ENCODE measurements at places on chromosomes 3 and 15. TPM values are rescaled to one million over a fixed set of nuclear protein-coding genes. Genes with fewer than 3 reads are reported as not detected.

DNA sequence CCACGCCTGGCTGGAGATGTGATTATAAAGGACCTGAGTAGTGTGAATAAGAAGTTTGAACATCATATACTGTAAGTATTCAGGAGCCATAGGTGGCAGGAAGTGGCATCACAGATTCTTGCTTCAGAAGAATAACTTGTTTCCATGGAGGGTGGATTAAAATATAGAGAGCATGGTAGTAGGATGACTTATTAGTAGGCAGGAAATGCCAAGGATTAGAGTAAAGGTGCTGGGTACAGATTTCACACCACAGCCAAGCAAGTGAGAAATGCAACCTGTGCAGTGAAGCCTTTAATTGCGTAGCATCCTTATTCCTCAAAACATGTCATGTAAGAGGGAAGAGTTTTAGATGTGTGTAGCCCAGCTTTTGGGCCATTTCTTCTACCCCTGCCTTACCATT lies 30.8 kb downstream of the IFT122 start:
- DNase-seq, result no peak
- peaks cover 2% of the 10 kb centered on the region for H3K4me1 ChIP-seq
- H3K36me3 ChIP-seq, result no peaks in the 10 kb centered on the region
- H3K27me3 ChIP-seq, result no peaks in the 10 kb centered on the region
- no peak overlapping the region for H3K4me3 ChIP-seq

DNA sequence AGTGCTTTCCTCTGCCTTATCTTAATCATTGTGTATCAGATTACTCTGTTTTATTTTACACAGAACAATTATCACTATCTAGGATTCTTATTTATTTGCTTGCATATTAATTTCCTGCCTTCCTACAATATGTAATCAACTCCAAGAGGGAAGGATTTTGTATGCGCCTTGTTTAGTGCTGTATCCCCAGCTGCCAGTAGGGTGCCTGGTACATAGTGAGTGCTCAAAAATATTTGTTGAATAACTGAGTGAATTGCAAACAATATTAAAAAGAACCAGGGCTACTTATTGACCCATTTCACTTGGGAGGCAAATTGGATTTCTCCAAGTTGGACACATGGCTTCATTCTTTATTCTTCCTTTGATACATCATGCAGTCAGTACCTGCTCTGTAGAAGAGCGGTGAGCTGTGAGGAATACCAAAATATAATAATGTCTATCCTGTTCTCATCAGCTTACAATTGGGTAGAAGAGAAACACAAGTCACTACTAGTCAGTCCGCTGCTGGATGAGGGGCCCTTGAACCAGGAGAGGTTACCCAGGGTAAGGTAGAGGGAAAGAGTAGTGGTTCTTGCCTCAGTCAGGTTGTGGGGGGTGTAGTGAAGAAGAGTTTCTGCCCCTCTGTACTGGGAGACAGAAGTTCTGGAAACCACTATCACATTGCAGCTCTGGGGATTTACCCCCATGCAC lies 233.9 kb upstream of the ZBTB20 start:
- H3K27ac ChIP-seq, result no peak overlapping the region
- no peak for DNase-seq
- H3K4me3 ChIP-seq, result no peak overlapping the region
- H3K27me3 ChIP-seq, result no peaks in the 10 kb centered on the region
- no peaks in the 10 kb centered on the region for H3K36me3 ChIP-seq
- peaks cover 2% of the 10 kb centered on the region for H3K4me1 ChIP-seq

DNA sequence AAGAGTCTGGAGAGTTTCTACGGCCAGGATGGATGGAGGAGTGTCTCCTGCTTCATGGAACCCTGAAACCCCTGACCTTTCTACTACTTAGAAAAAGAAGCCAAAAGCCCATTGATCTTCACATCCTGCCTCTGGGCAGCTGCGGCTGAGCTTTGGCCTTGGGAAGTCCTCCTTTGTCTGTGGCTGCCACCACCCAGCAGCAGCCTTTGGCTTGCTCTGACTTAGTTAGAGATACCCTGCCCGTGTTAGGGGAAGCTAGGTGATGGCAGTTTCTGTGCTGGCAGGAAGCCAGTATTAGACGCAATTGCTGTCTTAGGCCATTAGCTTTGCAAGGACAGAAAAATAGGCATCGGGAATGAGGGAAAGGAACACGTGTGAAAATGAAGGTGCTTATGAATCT lies 18.8 kb downstream of the APH1B start:
- no peaks in the 10 kb centered on the region for H3K36me3 ChIP-seq
- no peaks in the 10 kb centered on the region for H3K4me1 ChIP-seq
- H3K27me3 ChIP-seq, result no peaks in the 10 kb centered on the region
- H3K4me3 ChIP-seq, result no peak overlapping the region

DNA sequence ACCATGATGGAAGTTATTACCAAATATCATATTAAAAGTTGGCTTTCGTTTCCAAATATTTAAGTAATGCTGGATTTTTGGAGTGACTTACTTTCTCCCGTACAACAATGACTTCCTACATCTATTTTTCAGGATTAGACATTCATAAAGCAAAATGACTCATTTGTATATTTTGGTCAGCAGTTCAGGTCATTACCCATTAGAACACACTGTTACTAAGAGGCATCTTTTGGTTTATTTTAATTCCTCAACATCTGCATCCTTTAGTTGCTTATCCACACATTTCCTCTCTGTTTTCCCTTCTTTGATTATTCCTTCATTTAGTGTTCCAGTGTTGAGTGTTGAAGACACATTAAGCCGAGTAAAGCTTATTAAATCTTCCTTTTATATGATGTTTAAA lies 348.2 kb downstream of the NAALADL2 start:
- DNase-seq, result no peak
- H3K36me3 ChIP-seq, result no peaks in the 10 kb centered on the region
- H3K4me1 ChIP-seq, result no peaks in the 10 kb centered on the region

DNA sequence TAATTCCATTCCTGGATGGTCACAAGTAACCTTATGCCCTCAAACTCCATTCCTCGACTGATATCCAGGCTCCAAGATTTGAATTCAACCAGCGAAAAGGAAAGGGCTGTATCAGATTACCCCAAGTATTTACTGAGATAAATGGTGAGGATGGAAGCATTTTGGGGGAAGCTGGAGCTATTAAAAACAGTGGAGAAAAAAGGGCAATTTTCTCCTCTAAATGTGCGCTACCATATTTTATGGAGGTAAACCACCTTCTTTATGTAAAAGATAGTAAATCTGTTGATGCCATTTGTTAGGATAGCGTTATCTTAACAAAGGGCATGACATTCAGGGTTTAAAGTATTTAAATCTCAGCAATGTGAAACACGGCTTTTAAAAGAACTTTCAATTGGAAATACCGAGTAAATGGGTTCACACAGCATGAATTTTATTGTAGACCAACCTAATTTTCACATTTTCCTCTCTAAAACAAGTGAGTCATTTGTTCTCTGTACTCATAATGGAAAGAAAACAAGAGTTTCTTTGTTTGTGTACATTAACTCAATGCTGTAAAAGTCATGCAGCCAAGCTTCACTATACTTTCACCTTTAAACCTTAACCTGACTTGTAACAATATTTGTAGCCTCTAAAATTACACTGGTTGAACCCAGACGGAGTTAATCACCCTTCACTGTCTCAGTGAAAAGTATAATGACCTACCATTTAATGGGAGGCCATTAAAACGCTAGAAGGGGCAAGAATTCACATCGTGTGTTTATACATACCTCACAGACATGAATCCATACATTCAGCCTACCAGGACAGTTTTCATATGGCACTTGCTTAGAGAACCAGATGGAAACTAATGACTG lies 773.4 kb downstream of the ROBO1 start:
- H3K4me1 ChIP-seq, result no peaks in the 10 kb centered on the region
- no peaks in the 10 kb centered on the region for H3K27me3 ChIP-seq
- H3K27ac ChIP-seq, result no peak overlapping the region
- no peaks in the 10 kb centered on the region for H3K36me3 ChIP-seq
- no peak overlapping the region for H3K4me3 ChIP-seq
- no peak for DNase-seq

CFAP100 gene
- total RNA-seq, result 1.6 TPM

DNA sequence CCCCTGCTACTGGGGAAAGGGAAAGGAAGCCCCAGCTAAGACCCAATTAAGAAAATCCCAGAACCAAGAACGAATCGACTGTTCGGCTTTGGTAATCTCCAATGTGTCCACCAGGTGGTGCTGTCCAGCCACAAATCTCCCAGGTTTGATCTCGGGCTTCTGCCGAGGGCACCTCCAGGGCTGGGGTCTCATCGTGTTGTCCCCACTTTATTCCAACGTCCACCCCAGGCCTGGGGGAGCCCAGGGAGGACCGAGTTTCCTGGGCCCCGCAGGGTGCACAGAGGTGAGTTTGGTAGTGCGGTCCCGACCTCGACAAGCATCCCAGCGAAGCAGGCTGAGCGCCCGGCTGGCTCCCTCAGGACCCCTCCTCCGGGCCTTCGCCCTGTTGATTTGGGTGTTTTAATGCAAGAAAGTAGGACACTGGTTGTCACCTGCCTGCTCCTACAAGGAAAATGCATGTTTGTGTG lies 185.1 kb downstream of the GOLGA6L6 start:
- no peaks in the 10 kb centered on the region for H3K36me3 ChIP-seq
- no peak overlapping the region for H3K27ac ChIP-seq
- no peaks in the 10 kb centered on the region for H3K27me3 ChIP-seq
- DNase-seq, result peak; percentile 53
- no peaks in the 10 kb centered on the region for H3K4me1 ChIP-seq
- H3K4me3 ChIP-seq, result no peak overlapping the region

- peak overlapping the region; percentile 78 for H3K4me3 ChIP-seq
- no peak for DNase-seq
- no peaks in the 10 kb centered on the region for H3K4me1 ChIP-seq
- H3K27me3 ChIP-seq, result no peaks in the 10 kb centered on the region
- peak overlapping the region; percentile 100 for H3K27ac ChIP-seq
Observed at GRCh38 chr3:150407808-150408220, 284 bp upstream of the TSC22D2 start.

DNA sequence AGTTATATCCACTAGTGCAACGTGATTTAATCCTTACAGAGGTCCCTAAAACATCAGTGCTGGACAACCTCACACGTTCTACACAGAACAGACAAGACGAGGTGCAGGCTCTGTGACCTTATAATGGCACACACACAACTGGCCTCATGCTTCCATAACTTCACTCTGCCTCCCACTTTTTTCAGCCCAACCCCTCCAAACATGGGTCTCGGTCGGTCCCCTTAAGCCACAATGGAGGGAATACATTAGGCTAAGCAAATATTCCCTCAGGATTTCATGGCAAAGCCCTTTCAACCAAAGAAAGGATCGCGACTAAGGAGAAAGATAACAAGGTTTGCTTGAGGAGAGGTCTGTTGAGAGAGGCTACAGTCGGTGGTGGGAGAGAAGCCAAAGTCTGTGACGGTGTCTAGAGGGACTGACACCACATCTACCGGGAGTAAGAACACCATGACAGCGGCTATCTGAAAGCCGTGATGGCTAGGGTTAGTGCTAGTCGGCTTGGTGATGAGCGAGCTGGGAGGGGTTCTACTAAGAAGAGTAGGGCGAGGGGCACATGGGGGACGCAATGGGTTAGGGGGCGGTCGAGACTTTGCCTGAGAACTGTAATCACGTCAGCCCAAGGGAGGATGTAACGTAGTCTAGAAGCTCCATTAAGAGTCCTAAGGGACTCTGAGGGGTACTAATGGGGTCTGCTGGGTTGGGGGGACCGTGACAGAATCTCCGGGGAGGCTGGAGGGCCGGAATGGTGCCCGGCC lies 1.0 kb downstream of the MYO9A start:
- H3K27ac ChIP-seq, result peak overlapping the region; percentile 77
- no peaks in the 10 kb centered on the region for H3K27me3 ChIP-seq
- peaks cover 2% of the 10 kb centered on the region for H3K4me1 ChIP-seq
- H3K36me3 ChIP-seq, result no peaks in the 10 kb centered on the region
- H3K4me3 ChIP-seq, result peak overlapping the region; percentile 52

PLA2G4D gene
- total RNA-seq, result 0.12 TPM

DNA sequence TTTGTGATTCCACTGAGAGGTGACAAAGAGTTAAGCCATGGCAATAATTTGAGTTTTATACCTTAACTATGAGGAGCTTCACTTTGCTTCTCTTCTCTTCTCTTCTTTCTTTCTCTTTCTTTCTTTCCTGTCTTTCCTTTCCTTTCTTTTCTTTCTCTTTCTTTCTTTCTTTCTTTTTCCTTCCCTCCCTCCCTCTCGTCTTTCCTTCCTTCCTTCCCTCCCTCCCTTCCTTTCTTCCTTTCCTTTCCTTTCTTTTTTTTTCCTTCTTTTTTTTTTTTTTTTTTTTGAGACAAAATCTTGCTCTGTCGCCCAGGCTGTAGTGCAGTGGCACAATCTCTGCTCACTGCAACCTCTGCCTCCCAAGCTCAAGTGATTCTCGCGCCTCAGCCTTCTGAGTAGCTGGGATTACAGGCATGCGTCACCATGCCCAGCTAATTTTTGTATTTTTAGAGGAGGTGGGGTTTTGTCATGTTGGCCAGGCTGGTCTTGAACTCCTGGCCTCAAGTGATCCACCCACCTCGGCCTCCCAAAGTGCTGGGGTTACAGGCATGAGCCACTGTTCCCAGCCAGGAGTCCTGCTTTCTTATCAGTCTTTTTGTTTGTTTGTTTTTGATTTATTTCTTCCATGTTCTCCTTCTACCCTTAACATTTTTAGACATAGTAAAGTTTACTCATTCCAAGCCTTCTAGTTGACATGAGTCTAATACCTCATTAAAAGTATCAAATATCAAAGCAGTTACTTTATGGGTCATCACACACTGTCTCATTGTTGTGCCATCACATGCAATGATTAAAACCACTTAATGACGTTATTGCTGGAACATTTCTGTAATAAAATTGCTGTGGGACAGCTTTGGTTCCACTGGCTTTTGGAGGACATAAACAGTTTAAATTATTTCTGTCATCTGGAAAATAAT lies 29.9 kb downstream of the SLC49A4 start:
- H3K27ac ChIP-seq, result no peak overlapping the region
- H3K4me1 ChIP-seq, result no peaks in the 10 kb centered on the region
- no peak overlapping the region for H3K4me3 ChIP-seq
- DNase-seq, result no peak
- H3K36me3 ChIP-seq, result no peaks in the 10 kb centered on the region
- no peaks in the 10 kb centered on the region for H3K27me3 ChIP-seq

GRCh38 chr3:127036209-127037020 lies 53.5 kb downstream of the PLXNA1 start:
- H3K4me3 ChIP-seq, result no peak overlapping the region
- H3K27me3 ChIP-seq, result no peaks in the 10 kb centered on the region
- no peaks in the 10 kb centered on the region for H3K36me3 ChIP-seq
- no peak for DNase-seq

SUCNR1 gene
- total RNA-seq, result 0.23 TPM

GRCh38 chr3:136377508-136377907 lies 127.4 kb downstream of the PCCB start:
- no peak overlapping the region for H3K4me3 ChIP-seq
- H3K27me3 ChIP-seq, result peaks cover 2% of the 10 kb centered on the region
- no peaks in the 10 kb centered on the region for H3K4me1 ChIP-seq

GRCh38 chr3:140629357-140630137 lies 48.3 kb upstream of the TRIM42 start:
- no peak overlapping the region for H3K27ac ChIP-seq
- no peaks in the 10 kb centered on the region for H3K36me3 ChIP-seq
- H3K4me3 ChIP-seq, result no peak overlapping the region
- H3K4me1 ChIP-seq, result no peaks in the 10 kb centered on the region
- no peaks in the 10 kb centered on the region for H3K27me3 ChIP-seq

DNA sequence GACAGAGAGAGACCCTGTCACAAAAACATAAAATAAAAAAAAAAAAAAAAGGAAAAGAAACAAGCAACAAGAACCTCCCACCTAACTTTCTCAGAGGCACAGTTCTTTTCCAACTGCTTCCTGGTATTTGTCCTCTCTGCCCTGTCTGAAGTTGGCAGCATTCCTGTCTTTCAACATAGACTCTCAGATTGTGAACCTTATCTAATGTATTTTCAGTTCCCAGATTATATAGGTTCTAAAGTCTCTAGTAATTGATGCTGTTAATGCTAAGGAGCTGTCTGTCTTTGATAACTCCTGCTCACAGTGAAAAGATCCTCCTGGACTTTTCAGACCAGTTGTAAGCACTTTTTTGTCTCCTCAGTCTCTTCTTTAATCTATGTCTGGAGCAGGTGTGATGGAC lies 199.5 kb upstream of the P2RY1 start:
- H3K4me1 ChIP-seq, result peaks cover 3% of the 10 kb centered on the region
- H3K27ac ChIP-seq, result no peak overlapping the region
- DNase-seq, result no peak

PLCB2 gene
- 6.6 TPM for total RNA-seq

PRICKLE2 gene
- 28.7 TPM for total RNA-seq

Measured in ovary (tissue), 10 donors.